ENCODE measurements at places on chromosomes 2 and 18.

DNA sequence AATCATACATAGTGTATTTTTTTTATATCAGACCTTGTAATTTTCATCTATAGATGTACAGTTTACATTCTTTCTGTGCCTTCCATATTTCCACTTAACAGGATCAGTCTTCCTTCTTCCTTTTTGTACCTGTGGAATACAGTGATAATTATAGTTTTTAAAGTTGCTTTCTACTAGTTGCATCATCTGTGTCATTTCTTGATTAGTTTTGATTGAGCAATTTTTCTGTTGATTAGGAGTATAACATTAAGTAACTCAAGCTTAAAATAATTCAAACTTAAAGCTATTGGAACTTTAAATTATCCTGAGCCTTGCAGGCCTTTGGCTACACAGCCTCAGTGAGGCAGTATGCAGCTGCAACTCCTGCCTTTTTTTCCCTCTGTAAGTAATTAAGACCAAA lies 57.4 kb downstream of the NEURL3 start:
- no peak for DNase-seq

DNA sequence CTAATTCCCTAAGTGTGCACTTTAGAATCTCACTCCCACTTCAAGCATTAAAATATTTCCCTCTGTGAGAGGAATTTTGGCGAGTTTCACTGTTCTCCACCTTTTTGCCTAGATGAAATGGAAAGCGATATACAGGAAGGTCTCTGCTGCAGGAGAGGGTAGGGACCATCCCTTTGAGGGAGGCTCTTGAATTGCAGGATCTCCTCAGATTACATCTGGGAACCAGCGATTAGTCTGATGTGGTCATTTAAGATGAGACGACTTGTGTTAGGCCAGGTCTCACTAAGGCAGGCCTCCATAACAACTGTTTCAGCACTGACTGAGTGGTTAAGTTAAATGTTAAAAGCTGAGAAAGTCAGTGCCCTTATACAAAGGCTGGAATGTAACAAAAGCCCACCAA lies 74.6 kb downstream of the ARL6IP6 start:
- DNase-seq: no peak

- DNase-seq: no peak
Observed at GRCh38 chr2:228107846-228108245, 73.6 kb downstream of the SPHKAP start.

GRCh38 chr2:177733322-177733855 lies 339.2 kb downstream of the PDE11A start:
- no peak for DNase-seq

- DNase-seq: no peak
Observed at GRCh38 chr2:189363559-189363958, 77.7 kb upstream of the WDR75 start.

GRCh38 chr2:239436669-239437335 lies 36.0 kb upstream of the HDAC4 start:
- DNase-seq: no peak

Data from HEK293T (cell line).